ENCODE measurements at places on chromosomes 5 and 9.

GRCh38 chr9:114157516-114158176 is 2.3 kb downstream of the COL27A1 start:
- no peak for DNase-seq

DNA sequence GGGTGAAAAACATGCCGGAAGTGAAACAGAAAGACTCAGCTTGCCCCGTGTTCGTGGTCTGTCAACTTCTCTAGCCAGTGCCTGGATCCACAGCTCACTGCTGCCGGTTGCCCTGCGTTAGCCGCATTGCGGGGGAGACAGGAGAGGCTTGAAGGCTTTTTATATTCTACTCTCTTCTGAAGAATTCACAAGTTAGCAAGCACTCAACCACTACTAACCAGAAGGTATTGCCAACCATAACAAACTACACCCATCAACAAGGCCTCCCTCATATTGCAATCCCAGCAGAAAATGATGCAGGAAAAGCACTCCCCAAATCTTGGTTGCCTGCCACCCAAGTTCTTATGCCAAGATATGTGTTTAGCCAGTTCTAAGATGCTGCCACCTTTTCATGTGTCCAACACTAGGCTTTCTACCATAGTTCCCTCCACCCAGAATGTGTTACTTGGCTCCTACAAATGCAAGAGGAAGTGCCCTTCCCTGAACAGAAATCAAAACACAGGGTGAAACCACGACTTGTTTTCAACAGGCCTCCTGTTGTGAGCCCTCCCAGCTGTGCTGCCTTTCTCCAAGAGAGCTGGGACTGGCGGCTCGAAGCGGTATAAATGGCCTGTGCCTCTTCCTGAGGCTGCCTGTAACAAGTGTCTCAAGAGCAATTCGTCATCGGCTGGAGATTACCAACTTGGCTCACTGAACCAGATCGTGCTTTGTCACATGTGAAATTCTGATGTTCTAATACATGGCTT is 129.0 kb downstream of the SNX18 start:
- DNase-seq: peak; percentile 90

- DNase-seq: peak; percentile 53
Measured at GRCh38 chr9:125888211-125888610, 141.0 kb downstream of the PBX3 start.

GRCh38 chr5:6396836-6397535 is 18.6 kb upstream of the MED10 start:
- no peak for DNase-seq

DNA sequence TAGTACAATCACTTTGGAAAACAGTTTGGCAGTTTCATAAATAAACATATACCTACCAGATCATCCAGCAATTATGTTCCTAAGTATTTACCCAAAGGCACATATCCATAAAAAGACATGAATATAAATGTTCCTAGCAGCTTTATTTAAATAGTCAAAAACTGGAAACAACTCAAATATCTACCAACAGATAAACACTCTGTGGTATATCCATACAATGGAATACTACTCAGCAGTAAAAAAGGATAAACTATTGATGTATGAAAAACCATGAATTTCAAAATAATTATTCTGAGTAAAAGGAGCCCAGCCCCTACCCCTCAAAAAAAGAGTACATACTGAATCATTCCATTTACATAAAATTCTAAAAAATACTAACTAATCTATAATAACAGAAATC is 232.7 kb upstream of the SLC30A5 start:
- DNase-seq: no peak

DNA sequence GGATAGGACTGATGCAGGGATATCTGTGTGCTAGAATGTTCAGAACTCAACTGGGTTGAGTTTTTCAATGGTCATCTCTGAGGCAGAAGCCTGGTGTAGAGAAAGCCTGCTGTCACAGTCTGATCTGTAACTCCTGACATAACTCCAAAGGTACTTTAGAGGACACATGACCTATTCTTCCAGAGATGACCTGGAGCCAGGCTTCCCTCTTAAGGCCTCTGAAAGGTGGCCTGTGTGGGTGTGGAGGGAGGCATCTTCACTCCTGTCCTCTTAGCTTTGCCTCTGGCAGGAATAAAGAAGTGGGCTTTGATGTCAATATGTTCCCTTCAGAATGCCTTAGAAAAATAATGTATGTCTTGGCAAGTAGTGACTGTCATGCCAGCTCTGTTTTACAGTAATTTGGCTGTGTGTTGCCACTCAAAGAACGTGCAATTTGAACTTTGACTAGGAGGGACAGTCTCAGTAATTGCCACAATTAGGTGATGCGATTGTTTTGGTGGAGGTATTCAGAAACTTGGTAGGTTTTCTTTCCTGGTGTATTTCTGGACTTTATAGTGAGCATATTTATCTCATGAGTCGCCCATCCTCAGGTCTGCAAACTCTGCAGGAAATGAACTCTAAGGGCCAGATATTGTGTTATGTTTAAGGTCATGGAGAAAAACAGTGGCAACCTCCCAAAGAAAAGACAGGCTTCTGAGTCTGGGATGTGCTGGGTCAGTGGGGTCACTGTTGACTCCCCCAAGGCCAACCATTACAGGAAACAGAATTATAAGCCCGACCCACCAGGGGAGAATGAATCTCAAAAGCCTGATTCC is 3.2 kb upstream of the C5orf63 start:
- DNase-seq: no peak

GRCh38 chr9:35905051-35905781 is 786 bp upstream of the HRCT1 start:
- no peak for DNase-seq
